ENCODE measurements at places on chromosomes 6 and 20.
A peak's percentile ranks its signal among the peaks of the same experiment; 100 is the strongest.

DNA sequence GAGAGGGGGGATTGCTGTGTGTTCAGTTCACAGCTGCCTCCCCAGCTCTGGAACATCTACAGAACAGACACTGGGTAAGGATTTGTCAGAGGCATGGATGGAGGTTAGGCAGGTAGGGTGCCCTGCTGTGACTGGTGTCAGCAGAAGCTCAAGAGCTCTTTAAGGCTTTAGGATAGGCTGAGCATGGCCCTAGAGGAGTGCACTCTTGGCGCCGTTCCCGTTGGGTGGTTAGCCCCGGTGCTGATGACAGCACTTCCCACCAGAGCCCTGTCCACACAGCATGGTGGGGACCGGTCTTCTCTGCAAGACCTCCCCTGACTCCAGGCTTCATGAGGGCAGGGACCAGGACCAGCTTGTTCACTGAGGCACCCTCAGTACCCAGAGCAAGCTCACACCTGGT, 262.0 kb downstream of the BMP7 start:
- no peak for DNase-seq

DNA sequence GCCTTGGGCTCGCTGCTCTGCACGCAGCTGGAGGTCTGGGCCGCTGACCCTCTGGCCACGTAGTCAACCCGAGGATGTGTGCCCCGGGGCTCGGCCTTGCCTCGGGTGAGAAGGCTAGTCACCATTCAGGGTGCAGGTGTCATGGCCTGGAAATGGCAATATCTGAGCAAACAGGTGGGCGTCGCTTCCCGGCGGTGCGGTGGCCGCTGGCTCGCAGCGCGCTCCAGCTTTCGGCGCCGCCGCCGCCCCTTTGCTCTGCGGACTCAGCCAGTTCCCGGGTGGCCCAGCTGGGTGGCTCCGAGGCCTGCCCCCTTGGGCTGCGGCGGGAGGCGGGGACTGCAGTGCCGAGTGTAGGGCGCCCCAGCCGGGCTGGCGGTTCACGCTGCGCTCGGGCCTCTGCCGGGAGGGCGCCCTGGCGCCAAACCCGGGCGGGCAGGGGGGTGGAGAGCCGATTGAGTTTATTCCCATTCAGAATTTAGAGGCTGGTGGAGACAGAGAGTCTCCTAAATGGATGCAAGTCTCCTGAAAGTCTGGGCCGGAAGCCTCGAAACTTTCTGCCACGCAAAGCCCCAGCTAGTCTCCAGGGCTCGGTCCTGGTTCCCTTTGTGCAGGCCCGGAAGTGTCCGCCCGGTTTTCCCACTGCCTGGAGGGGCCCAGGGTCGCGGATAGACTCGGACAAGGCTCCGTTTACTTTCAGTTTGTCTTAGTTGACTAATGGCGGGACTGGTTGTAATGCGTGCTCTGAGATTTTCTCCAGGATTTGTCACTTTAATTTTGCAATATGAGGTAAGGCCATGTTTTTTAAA, 11.3 kb upstream of the TFAP2A start:
- no peak for DNase-seq

- no peak for DNase-seq
Observed at GRCh38 chr20:50472693-50473664, 37.2 kb upstream of the PTPN1 start.

DNA sequence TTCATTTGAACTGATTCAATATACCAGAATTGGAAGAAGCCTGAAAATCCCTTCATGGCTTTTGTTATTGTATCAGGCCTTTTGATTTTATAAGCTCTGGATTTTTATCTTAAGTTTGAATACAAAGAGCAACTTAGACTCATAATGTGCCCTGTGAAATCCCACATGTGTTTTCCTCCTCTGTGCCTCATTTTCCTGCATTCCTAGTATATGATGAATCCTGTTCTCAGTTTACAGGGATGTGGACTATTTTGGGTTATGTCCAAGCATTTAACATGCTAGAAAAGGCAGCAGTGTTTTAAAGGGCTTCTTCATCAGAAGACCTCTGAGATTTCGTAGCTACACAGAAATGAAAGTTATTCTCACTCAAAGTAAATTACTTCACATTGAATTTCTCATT, 455.0 kb downstream of the RFPL4B start:
- no peak for DNase-seq

GRCh38 chr6:2563635-2564034, 187.1 kb downstream of the MYLK4 start:
- DNase-seq, result no peak

DNA sequence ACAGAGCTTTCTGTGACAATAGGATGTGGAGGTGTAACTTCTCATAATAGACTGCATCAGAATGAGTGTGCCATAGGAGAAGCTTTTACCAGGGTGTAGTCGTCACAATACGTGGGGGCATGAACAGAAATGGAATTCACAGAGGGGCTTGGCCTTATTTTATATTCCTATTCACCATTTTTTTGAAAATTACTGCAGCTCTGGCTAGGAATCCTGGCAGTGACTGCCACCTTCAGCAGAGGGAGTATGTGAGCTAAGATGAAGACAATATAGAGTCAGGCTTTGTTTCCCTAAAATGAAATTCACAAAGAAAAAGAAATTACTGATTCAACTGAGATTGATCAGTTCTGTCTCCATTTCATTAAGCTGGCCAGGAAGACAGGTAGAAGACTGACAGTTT, 13.9 kb downstream of the TOMM6 start:
- no peak for DNase-seq

- DNase-seq, result peak; percentile 29
Observed at GRCh38 chr6:3305831-3306230, 47.1 kb downstream of the PSMG4 start.

DNA sequence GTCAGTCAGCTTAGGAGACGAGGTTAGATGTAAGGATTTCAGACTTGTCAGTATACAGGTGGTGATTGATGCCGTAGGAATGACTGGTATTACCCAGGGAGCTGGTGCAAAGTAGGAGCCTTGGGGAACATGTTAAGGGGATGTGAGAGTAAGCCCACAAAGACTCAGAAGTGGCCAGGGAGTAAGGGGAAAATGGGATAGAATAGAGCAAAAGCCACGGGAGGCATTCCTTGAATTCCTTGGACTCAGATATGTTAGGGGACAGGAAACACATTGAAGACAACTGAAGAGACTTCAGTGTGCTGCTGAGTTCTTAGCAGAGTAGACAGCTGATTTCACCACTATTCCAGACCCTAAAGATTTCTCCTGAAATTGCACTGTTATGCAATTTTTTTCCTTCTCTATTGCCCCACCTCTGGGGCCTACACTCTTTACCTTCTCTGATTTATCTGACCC, 1.2 kb upstream of the ACAT2 start:
- DNase-seq, result no peak

DNA sequence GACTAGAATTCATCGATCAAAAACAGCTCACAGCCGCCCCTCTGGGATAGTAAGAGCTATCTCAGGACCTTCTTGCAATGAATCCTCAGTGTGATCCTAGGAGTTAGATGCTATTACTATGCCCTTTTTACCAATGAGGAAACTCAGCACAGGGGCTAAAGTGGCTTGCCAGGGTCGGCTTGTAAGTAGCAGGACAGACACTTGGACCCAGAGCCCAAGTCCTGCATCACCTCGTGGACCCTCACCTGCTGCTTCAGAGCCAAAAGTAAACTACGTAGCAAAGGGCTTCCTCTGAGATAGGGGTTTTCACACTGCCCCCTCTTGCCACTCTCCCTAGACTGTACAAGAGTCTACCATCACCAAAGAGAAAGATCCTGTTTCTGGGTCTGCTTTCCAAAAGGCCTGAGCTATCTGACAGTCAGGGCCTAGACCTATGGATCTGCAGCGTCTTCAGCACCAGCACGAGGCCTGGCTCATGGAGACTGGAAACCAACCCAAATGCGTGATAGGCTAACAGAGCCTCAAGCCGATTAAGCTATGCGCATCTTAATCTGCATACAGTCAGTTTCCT, 172.3 kb downstream of the ANKRD60 start:
- DNase-seq, result no peak

DNA sequence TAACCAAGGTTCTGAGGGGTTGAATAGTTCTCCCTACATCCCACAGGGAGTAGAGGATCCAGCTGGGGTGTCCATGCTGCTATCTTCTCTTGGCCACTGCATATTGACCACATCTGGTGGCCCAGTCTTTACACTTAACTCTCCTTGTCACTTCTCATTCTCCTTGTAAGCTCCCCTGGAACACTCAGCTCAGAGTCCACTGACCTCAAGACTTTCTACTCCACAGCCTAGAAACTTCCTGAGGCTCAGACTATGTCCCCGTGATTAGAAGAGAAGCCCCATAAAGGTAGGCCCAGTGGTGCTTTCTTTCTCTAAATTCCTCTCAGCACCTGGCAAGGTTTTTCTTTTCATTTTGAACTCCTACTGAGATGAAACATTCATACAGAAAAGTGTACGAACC, 13.3 kb upstream of the ZFAND3 start:
- no peak for DNase-seq

DNA sequence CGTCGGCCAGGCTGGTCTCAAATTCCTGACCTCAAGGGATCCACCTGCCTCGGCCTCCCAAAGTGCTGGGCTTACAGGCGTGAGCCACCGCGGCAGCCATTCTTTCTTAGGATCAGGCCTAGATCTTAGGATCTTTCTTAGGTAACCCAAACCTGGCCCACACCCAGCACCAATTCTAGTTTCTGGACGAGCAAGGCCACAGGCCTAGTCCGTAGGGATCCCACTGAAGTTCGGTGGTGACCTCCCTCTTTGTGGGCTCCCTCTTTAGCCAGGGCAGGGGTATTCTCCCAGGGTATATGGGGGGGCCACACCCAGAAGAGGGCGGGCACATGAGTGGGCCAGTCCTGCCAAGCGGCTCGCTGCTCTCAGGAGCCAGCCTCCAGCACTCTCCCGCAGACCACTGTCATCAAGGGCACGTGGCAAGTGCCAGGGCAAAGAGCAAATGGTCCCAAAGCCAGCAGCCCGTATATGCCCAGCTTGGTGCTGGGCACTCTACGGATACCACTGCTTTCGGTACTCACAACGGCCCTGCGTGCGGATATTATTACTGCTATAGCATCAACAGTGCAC, 6.5 kb downstream of the PXDC1 start:
- no peak for DNase-seq

DNA sequence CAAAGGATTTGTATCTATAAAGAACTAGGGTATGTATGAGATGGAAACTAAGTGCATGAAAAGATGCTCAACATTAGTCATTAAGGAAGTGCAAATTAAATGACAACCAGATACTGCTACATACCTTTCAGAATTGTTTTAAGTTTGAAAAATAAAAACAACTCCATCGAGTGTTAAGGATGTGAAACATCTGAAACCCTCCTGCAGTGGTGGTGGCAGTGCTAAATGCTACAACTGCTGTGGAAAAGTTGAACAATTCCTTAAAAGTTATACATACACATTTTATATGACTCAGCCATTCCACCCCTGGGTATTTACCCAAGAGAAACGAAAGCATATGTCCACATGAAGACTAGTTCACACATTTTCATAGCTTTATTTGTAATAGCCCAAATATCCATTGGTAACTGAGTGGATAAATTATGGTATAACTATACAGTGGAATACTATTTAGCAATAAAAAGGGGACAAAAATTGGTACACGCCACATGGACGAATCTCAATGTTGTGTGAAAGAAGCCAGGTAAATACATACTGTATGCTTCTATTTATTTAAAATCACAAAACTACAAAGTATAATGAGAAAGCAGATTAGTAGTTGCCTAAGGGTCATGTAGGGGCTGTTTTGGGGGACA, 10.6 kb downstream of the ARMH2 start:
- DNase-seq, result no peak

GRCh38 chr20:50680105-50680960, 11.0 kb downstream of the RIPOR3 start:
- no peak for DNase-seq

DNA sequence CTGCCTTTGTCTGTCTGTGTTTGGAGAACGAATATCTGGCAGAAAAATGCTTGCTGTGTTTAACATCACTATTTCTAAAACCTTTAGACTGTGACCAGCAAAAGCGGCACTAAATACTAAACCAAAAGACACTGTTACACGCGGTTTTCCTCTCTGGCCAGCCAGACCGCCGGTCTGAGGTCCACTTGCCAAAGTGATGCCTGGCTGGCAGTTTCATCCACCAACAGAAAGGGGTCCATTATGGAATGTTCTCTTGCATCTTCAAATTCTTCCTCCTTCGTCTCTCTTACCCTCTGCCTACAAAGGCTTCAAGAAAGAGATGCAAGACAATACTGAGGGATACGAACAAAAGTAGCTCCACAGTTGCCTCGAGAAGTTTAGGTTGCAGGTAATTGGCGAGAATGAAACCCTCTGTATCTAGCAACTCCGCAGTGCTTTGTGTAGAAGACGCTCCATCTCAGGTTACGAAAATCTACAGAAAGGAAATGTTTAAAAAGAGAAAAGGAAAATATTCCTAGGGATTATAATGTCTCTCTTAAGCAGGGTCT, 176.6 kb downstream of the TRIM27 start:
- DNase-seq, result no peak

DNA sequence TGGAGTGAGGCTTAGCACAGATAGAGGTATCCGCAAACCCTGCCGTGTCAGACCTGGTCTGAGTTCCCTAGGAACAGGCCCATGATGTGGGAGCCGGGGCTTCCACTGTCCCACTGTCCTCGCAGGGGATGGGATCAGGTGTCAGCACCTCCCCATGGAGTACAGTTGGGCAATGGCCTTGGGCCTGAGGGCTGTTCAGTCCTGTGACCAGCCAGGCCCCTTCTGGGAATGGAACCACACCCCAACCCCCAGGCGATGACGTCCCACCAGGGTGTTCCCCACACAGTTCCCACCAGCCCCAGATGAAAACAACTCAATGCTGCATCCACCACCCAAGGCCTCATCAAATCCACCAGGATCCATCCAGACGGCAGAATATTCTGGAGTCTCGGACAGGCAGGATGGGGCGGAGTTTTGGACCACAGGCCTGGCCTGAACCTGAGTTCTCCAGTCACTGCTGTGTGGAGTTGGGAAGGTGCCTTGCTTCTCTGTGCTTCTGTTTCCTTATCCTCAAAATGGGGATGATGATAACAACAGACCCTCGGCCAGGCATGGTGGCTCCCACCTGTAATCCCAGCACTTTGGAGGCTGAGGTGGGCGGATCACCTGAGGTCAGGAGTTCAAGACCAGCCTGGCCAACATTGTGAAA, 62.2 kb downstream of the UBE2V1 start:
- no peak for DNase-seq

DNA sequence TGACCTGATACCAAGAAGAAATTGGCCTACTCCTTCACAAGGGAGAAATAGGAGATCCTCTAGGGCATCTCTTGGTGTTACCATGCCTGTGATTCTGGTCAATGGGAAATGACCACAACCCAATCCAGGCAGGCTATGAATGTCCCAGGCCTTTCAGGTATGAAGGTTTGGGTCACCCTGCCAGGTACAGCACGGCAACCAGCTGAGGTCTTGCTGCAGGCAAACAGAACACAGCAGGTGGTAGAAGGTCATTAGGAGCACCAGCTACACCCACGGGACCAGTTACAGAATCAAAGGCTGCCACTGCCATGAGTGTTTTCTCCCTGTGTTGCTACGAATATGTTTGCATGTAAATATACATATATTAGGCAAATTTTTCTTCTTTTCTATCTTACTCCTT, 202.3 kb downstream of the ERMARD start:
- no peak for DNase-seq

DNA sequence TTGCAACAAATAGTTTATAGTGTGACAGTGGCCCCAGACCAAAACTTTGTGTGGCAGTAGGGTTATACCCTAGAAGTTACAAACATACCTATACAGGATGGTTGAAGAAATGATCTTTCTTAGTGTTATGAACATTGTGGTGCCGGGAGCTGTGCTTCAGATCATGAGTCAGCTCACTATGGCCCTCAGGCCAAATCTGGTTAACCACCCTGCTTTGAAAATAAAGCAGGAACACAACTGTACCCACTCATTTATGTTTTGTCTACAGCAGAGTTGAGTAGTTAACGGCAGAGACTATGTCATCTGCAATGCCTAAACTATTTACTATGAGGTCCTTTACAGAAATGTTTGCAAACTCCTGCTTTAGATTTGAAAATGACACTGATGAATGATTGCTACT, 24.3 kb downstream of the AKAP7 start:
- DNase-seq, result no peak

All from sigmoid colon (tissue), 7 donors.